Immature natural killer cell (primary cell): ENCODE measurements at places on chromosomes 6 and 20.

GRCh38 chr6:23410439-23410838 lies 715.6 kb upstream of the NRSN1 start:
- H3K36me3 ChIP-seq, result no peaks in the 10 kb centered on the region
- no peak for DNase-seq
- no peak overlapping the region for H3K27ac ChIP-seq
- no peaks in the 10 kb centered on the region for H3K27me3 ChIP-seq
- no peak overlapping the region for H3K4me3 ChIP-seq

- peaks cover 14% of the 10 kb centered on the region for H3K36me3 ChIP-seq
- H3K4me3 ChIP-seq, result no peak overlapping the region
- no peaks in the 10 kb centered on the region for H3K27me3 ChIP-seq
- peak overlapping the region; percentile 62 for H3K27ac ChIP-seq
- no peak for DNase-seq
- peaks cover 3% of the 10 kb centered on the region for H3K4me1 ChIP-seq
Observed at GRCh38 chr6:24673625-24674024, 6.7 kb downstream of the ACOT13 start.

DNA sequence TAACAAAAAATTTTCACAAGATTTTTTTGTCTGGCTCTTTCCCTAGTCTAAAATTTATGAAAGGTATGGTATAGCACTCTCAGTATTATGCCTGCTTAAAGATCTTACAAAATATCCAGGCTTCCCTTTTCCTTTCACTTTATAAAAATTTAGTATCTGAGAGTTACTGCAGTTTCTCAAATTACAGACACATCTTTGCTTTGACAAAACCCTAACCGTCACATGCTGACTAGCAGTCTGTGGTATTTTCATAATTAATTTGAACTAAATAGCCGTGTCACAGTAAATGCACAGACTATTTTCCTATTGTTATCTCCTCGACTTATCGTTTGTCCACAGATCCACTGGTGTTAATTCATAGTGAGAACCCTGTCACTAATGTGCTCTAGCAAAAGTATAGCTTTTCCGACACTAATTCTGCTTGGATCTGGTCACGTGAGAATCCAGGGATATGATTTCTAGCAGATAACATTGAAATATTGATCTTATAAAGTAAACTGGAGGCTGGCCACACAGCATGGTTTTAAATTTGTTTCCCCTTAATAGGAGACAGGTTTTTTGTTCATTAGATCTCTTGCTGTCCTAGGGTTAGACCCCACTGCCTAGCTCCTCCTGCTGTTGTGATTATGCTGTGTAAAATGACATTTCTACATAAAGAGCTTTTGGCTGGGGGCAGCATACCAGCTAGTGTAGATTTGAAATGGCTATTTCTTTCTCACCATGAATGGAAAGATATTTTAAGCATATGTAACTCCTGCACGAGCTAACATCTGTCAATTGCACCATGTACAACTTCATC lies 340.6 kb upstream of the SASH1 start:
- DNase-seq, result no peak
- H3K36me3 ChIP-seq, result no peaks in the 10 kb centered on the region
- no peak overlapping the region for H3K4me3 ChIP-seq
- H3K27me3 ChIP-seq, result no peaks in the 10 kb centered on the region
- no peaks in the 10 kb centered on the region for H3K4me1 ChIP-seq

DNA sequence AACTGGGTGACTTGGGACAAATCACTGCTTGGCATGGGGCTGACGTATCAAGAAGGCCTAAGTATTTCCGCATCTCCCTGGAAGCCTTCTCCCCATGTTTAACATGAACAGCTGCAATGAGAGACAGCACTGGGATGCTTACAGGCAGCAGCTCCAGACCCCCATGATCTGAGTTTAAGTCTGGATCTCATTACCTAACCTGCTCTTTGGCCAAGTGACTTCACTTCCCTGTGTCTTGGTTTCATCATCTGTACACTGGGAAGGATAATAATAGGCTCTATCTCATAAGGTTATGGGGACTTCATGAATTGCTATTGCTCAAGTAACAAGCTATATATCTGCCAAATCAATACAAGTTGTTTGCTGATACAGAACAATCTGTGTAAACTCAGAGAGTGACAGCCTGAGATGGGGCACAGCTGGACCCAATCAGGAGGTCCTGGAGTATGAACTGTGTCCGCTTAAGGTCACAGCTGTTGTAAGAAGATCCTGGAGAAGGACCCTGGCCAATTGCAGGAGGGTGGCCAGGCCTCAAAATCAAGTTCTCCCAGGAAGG lies 56.0 kb downstream of the TGM2 start:
- no peaks in the 10 kb centered on the region for H3K4me1 ChIP-seq
- H3K27me3 ChIP-seq, result peaks cover 2% of the 10 kb centered on the region
- no peak overlapping the region for H3K4me3 ChIP-seq
- no peaks in the 10 kb centered on the region for H3K36me3 ChIP-seq
- DNase-seq, result no peak

- H3K36me3 ChIP-seq, result peaks cover 28% of the 10 kb centered on the region
- peak overlapping the region; percentile 88 for H3K27ac ChIP-seq
- H3K4me1 ChIP-seq, result peaks cover 95% of the 10 kb centered on the region
- DNase-seq, result no peak
Observed at GRCh38 chr6:154241581-154241980, 115.0 kb downstream of the IPCEF1 start.

GRCh38 chr6:113631666-113632065 lies 225.5 kb upstream of the MARCKS start:
- no peak overlapping the region for H3K4me3 ChIP-seq
- DNase-seq, result no peak
- H3K27me3 ChIP-seq, result peaks cover 2% of the 10 kb centered on the region
- H3K36me3 ChIP-seq, result no peaks in the 10 kb centered on the region
- no peak overlapping the region for H3K27ac ChIP-seq

DNA sequence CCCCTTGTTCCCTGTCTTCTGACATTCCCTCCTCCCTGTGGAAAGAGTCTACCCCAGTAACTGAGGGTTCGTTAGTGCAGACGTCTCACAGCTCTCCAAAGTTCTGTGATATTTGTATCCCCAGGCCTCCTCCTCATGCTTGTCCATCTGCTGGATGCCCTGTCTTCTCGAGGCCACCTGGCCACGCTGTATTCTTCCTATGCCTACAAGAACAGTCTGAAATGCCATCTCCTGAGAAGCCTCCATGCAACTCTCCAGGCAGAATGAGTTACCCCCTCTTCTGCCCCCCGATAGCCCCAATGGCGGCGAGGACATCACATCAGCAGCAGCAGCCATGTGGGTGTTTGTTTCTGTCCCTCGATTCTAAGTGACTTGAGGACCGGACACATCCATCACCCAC lies 9.3 kb downstream of the ULBP2 start:
- H3K4me3 ChIP-seq, result no peak overlapping the region
- DNase-seq, result no peak
- peaks cover 39% of the 10 kb centered on the region for H3K27me3 ChIP-seq
- no peaks in the 10 kb centered on the region for H3K36me3 ChIP-seq
- no peak overlapping the region for H3K27ac ChIP-seq
- peaks cover 6% of the 10 kb centered on the region for H3K4me1 ChIP-seq

DNA sequence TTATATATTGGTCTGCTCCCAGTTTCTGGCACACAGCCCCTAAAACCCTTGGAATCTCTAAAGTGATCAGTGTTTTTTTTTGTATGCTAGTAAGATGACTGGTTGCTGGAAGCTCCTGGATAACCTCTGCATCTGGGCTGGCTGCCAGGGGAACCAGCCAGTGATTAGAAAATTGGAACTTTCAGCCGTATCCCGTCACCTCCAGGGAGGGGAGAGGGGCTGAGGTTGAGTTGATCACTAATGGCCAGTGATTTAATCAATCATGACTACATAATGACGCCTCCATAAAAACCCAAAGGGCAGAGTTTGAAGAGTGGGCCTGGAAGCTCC lies 48.0 kb upstream of the NOP56 start:
- H3K4me1 ChIP-seq, result no peaks in the 10 kb centered on the region
- no peak overlapping the region for H3K27ac ChIP-seq
- no peak for DNase-seq
- H3K36me3 ChIP-seq, result no peaks in the 10 kb centered on the region
- peaks cover 11% of the 10 kb centered on the region for H3K27me3 ChIP-seq

GRCh38 chr6:20699402-20699801 lies 165.1 kb downstream of the CDKAL1 start:
- H3K27me3 ChIP-seq, result no peaks in the 10 kb centered on the region
- H3K27ac ChIP-seq, result no peak overlapping the region
- no peak for DNase-seq
- no peaks in the 10 kb centered on the region for H3K36me3 ChIP-seq
- no peak overlapping the region for H3K4me3 ChIP-seq
- peaks cover 18% of the 10 kb centered on the region for H3K4me1 ChIP-seq

DNA sequence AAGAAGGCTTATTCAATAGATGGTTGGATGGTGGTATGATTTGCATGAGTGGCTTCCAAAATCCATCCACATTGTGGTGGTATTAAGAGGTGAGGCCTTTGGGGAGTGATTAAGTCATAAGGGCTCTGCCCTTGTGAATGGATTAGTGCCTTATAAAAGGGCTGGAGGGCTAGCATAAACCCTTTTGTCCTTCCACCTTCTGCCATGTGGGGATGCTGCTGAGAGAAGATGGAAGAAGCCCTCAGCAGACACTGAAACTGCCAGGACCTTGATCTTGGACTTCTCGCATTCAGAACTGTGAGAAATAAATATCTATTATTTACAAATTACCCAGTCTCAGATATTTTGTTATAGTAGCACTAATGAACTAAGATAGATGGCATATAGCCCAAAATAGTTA lies 27.8 kb upstream of the SRPK1 start:
- no peak overlapping the region for H3K27ac ChIP-seq
- no peaks in the 10 kb centered on the region for H3K4me1 ChIP-seq
- no peak for DNase-seq
- H3K27me3 ChIP-seq, result peaks cover 2% of the 10 kb centered on the region
- H3K36me3 ChIP-seq, result no peaks in the 10 kb centered on the region
- H3K4me3 ChIP-seq, result no peak overlapping the region

GRCh38 chr6:15312500-15312899 lies 66.6 kb downstream of the JARID2 start:
- H3K4me3 ChIP-seq, result no peak overlapping the region
- DNase-seq, result no peak
- peaks cover 5% of the 10 kb centered on the region for H3K27me3 ChIP-seq
- H3K4me1 ChIP-seq, result peaks cover 80% of the 10 kb centered on the region

- H3K4me3 ChIP-seq, result no peak overlapping the region
- no peaks in the 10 kb centered on the region for H3K4me1 ChIP-seq
- H3K36me3 ChIP-seq, result no peaks in the 10 kb centered on the region
- H3K27ac ChIP-seq, result no peak overlapping the region
Observed at GRCh38 chr6:10030942-10031537, 383.8 kb downstream of the TFAP2A start.

DNA sequence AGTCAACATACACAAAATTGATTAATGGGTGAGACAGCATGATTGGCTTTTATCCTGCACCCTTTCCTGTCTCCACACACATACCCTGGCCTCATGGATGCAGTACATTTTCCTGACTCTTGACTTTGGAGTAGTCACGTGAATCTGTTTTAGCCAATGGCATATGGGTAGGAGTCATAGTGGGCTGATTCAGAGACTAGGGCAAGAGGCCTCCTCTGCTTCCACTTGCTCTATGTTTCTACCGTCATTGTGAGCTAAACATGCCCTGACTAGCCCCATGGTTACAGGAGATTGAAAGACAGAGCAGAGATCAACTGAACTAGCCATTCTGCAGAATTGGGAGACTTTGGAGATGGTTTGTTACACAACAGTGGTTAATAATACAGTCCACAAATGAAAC lies 850.0 kb downstream of the DHX35 start:
- DNase-seq, result no peak
- H3K27me3 ChIP-seq, result peaks cover 6% of the 10 kb centered on the region
- no peaks in the 10 kb centered on the region for H3K4me1 ChIP-seq
- H3K27ac ChIP-seq, result no peak overlapping the region
- H3K36me3 ChIP-seq, result peaks cover 7% of the 10 kb centered on the region
- no peak overlapping the region for H3K4me3 ChIP-seq

- peak overlapping the region; percentile 83 for H3K27ac ChIP-seq
- peaks cover 18% of the 10 kb centered on the region for H3K4me1 ChIP-seq
- H3K27me3 ChIP-seq, result peaks cover 2% of the 10 kb centered on the region
- peak; percentile 6 for DNase-seq
Observed at GRCh38 chr6:158270389-158271127, 41.7 kb upstream of the TULP4 start.

GRCh38 chr6:151073146-151073545 lies 166.6 kb upstream of the AKAP12 start:
- no peak overlapping the region for H3K4me3 ChIP-seq
- H3K27me3 ChIP-seq, result no peaks in the 10 kb centered on the region
- no peaks in the 10 kb centered on the region for H3K36me3 ChIP-seq
- no peak overlapping the region for H3K27ac ChIP-seq
- no peaks in the 10 kb centered on the region for H3K4me1 ChIP-seq
- no peak for DNase-seq

DNA sequence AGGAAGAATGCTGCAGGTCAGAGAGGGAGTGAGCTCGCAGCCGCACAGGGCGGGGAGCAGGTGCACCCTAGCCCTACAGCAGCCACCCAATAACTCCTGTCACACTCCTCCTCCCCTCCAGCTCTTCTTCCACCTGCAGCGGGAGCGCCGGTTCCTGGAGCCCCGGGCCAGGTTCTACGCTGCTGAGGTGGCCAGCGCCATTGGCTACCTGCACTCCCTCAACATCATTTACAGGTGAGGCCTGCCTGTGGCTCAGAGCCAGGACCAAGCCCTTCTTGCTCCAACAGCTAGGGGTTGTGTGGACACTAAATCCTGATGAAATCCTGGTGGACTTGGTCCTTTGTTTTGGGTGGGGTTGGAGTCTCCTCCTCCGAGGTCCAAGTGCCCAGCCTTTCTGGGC lies 11.7 kb downstream of the SGK2 start:
- no peaks in the 10 kb centered on the region for H3K27me3 ChIP-seq
- no peak overlapping the region for H3K4me3 ChIP-seq
- H3K27ac ChIP-seq, result no peak overlapping the region
- DNase-seq, result no peak
- no peaks in the 10 kb centered on the region for H3K36me3 ChIP-seq

GRCh38 chr6:29708432-29709179 lies 14.6 kb upstream of the HLA-F start:
- peak overlapping the region; percentile 83 for H3K4me3 ChIP-seq
- H3K27ac ChIP-seq, result peak overlapping the region; percentile 93
- DNase-seq, result peak; percentile 72
- no peaks in the 10 kb centered on the region for H3K36me3 ChIP-seq
- H3K4me1 ChIP-seq, result peaks cover 53% of the 10 kb centered on the region

DNA sequence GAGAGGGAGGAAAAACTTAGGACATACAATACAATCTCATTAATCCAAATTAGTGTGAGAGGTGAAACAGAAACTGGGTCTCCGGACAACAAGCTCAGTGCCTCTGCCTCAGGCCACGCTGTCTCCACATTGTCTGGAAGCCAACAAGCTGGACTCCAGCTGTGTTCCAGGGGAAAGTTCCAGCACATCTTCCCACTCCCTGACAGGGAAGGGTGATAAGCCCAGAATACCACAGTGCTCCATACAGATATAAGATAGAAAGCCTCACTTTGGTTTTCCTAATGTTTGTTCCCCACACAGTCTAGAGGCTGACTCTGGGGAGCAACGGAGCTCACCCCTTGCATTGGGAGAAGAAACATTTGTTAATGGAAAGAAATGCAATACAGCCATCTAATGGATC lies 117.1 kb upstream of the SPTLC3 start:
- no peak for DNase-seq
- no peaks in the 10 kb centered on the region for H3K36me3 ChIP-seq
- H3K27me3 ChIP-seq, result peaks cover 4% of the 10 kb centered on the region
- H3K4me1 ChIP-seq, result no peaks in the 10 kb centered on the region
